ENCODE measurements at places on chromosomes 6 and 20. TPM values are rescaled to one million over a fixed set of nuclear protein-coding genes. Genes with fewer than 3 reads are reported as not detected.

The AGER gene
- 32.6 TPM for total RNA-seq

The MAS1 gene
- total RNA-seq: not detected

The SH3BGRL2 gene
- total RNA-seq: 2.0 TPM

The ALDH5A1 gene
- 20.4 TPM for total RNA-seq

The SYCP2 gene
- 2.5 TPM for total RNA-seq

The SAMD10 gene
- 37.4 TPM for total RNA-seq

- no peak for DNase-seq
- H3K36me3 ChIP-seq: no peaks in the 10 kb centered on the region
- peaks cover 35% of the 10 kb centered on the region for H3K4me1 ChIP-seq
Measured at GRCh38 chr20:63626424-63627128, at the start of gene GMEB2. TSS of gene GMEB2 (minus strand) at chr20:63627101. CDS start at chr20:63619397, 7,704 bp downstream.

DNA sequence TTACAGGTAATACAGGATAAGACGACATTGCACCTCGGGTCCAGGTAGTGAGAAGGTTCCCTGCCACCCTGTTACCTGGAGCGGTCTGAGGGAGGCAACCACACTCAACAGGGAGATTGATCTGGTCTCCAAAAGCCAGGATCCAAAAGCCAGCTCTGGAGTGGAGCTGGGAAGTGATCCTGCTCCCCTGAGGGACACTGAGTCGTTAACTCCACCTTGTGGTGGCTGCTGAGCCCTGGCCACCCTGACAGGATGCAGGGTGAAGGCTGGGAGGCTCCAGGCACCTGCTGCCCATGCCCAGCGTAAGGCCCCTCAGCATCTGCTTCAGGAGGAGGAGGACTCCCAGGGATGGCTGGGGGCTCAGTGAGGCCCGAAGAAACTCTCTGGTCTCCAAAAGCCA is 38.7 kb upstream of the SLC22A2 start:
- H3K27me3 ChIP-seq: no peaks in the 10 kb centered on the region
- no peak for DNase-seq
- no peaks in the 10 kb centered on the region for H3K36me3 ChIP-seq
- H3K27ac ChIP-seq: no peak overlapping the region

- H3K4me1 ChIP-seq: no peaks in the 10 kb centered on the region
- H3K27me3 ChIP-seq: no peaks in the 10 kb centered on the region
- no peak for DNase-seq
Measured at GRCh38 chr20:14337400-14338171, at the start of gene FLRT3. TSS of gene FLRT3 (minus strand) at chr20:14337612. CDS start at chr20:14327506, 10,106 bp downstream.

DNA sequence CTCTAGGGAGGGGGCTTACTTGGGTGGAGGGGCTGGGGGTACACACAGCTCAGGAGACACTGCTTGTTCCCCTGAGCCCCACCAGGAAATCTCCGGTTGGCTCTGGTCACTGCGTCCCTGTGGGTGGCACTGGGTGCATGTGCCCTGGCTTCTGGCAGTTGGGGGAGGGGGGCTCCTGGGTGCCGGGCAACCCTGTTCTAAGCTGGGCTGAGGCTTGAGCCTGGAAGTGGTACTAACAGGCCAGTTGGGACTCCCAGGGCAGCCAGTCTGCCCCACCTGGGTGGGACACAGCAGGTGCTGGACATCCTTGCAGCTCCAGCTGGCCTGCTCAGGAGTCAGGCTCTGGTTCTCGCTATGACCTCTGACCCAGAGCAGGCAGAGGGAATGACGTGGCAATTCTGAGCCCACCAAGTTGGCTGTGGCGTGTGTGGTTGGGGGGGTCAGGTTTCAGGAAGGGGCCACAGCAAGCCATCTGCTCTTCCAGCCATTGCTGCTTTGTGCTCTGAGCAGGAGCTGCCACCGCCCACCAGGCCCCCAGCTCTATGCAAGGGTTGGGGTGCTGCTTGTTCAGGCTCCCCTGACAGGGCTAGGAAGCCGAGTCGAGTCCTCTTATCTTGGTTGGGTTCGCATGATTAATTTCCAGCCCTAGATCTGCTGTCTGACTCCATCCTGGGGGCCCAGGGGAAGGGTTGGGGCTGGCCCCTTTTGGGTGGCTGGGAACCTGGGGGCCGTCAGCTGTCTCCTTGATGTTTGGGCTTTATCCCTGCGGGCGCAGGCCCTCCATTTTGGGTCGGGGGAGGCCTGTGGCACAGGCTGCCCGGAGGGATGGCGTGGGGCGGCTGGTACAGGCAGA is 590 bp downstream of the C20orf204 start:
- no peaks in the 10 kb centered on the region for H3K27me3 ChIP-seq
- H3K27ac ChIP-seq: no peak overlapping the region
- peaks cover 45% of the 10 kb centered on the region for H3K4me1 ChIP-seq
- H3K36me3 ChIP-seq: no peaks in the 10 kb centered on the region
- no peak overlapping the region for H3K4me3 ChIP-seq

DNA sequence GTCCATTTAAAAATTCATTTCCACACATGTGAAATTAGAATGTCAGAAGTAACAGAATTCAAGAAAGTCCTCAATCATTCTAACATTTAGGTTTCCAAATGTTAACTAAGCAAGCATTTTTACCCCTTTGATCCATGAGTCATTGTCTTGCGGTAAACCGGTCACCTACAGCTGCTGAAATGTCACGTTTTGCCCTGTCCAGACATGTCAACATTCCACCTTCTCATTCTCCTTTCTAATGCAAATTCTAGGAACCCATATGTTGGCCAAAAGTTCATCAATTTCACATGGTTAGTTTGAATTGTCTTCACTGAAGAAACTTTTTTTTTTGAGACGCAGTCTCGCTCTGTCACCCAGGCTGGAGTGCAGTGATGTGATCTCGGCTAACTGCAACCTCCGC is 117.2 kb downstream of the IPCEF1 start:
- no peaks in the 10 kb centered on the region for H3K27me3 ChIP-seq
- H3K27ac ChIP-seq: peak overlapping the region; percentile 2
- peaks cover 43% of the 10 kb centered on the region for H3K4me1 ChIP-seq
- H3K4me3 ChIP-seq: no peak overlapping the region
- no peaks in the 10 kb centered on the region for H3K36me3 ChIP-seq

GRCh38 chr6:145258122-145258521 is 477.2 kb downstream of the EPM2A start:
- DNase-seq: no peak
- H3K27ac ChIP-seq: no peak overlapping the region
- no peak overlapping the region for H3K4me3 ChIP-seq
- no peaks in the 10 kb centered on the region for H3K36me3 ChIP-seq
- no peaks in the 10 kb centered on the region for H3K27me3 ChIP-seq
- no peaks in the 10 kb centered on the region for H3K4me1 ChIP-seq

DNA sequence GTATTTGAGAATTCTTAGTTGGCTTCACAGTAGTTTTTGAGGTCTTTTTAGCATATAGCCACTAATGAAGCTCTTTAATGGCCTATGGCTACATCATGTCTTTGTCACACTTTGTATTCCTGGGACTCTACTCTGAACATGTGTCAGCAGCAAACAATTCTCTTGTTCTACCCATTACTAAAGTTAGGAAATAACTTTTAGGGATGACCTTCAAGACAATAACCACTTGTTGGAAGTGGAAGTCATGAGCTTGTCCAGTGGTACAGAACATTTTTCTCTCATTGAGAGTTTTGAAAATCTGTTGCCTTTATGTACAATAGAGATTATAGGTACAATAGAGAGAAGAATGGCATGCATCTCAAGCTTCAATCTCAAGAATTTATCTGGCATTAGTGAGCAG is 571.6 kb upstream of the JAG1 start:
- H3K36me3 ChIP-seq: no peaks in the 10 kb centered on the region
- no peaks in the 10 kb centered on the region for H3K27me3 ChIP-seq
- no peak overlapping the region for H3K4me3 ChIP-seq
- DNase-seq: no peak
- no peaks in the 10 kb centered on the region for H3K4me1 ChIP-seq

- no peaks in the 10 kb centered on the region for H3K27me3 ChIP-seq
- H3K36me3 ChIP-seq: no peaks in the 10 kb centered on the region
- H3K4me1 ChIP-seq: no peaks in the 10 kb centered on the region
- no peak overlapping the region for H3K4me3 ChIP-seq
Measured at GRCh38 chr6:35240838-35241801, 18.4 kb upstream of the ZNF76 start.

GRCh38 chr6:87181903-87182302 is 26.5 kb downstream of the ZNF292 start:
- H3K27ac ChIP-seq: no peak overlapping the region
- no peak for DNase-seq
- no peak overlapping the region for H3K4me3 ChIP-seq
- H3K36me3 ChIP-seq: peaks cover 9% of the 10 kb centered on the region
- peaks cover 9% of the 10 kb centered on the region for H3K4me1 ChIP-seq
- no peaks in the 10 kb centered on the region for H3K27me3 ChIP-seq

DNA sequence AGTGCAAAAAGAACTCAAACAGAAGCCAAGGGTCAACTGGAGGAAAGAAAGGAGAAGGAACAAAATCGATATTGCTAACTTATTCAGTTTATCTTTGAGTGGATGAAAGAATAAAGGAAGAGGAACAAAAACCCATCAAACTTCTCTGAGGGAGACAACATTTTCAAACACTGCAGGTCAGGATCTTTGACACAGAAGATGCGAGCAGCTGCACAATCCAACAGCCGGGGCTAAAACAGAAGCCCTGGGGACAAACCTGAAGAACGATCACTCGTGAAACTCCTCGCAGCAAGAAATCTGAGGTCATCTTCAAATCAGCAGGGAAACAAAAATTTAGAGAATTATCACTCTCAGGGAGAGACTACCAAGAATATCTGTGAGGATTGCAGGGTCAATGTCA is 14.2 kb downstream of the SLC23A2 start:
- DNase-seq: no peak
- no peaks in the 10 kb centered on the region for H3K27me3 ChIP-seq

GRCh38 chr6:11665604-11666326 is 112.8 kb downstream of the ADTRP start:
- H3K4me1 ChIP-seq: no peaks in the 10 kb centered on the region
- H3K4me3 ChIP-seq: no peak overlapping the region
- DNase-seq: no peak
- H3K36me3 ChIP-seq: no peaks in the 10 kb centered on the region

GRCh38 chr20:25989196-25989595 is 292.5 kb upstream of the ZNF337 start:
- no peak for DNase-seq
- H3K27ac ChIP-seq: no peak overlapping the region
- H3K27me3 ChIP-seq: no peaks in the 10 kb centered on the region
- H3K4me1 ChIP-seq: no peaks in the 10 kb centered on the region
- H3K4me3 ChIP-seq: no peak overlapping the region
- H3K36me3 ChIP-seq: no peaks in the 10 kb centered on the region

DNA sequence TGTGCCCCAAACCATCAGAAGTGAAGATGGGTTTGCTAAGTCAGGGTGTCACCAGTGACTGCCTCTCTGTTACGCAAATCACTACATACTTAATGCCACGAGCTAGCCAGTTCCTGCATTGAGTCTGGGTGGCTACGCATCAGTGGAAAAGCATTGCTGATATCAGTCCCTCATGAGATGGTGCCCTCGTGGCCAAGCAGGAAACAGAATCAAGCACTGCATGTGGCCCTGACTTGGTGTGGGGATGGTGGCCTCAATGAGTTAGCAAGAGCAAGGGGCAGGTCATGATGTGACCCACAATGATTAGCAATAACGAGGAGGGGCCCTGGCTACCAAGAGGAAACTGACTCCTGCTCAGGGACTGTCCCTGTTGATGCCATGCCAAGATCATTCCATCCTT is 51.6 kb upstream of the FNDC1 start:
- H3K4me1 ChIP-seq: no peaks in the 10 kb centered on the region
- no peak for DNase-seq
- no peaks in the 10 kb centered on the region for H3K36me3 ChIP-seq
- no peaks in the 10 kb centered on the region for H3K27me3 ChIP-seq
- H3K4me3 ChIP-seq: no peak overlapping the region

DNA sequence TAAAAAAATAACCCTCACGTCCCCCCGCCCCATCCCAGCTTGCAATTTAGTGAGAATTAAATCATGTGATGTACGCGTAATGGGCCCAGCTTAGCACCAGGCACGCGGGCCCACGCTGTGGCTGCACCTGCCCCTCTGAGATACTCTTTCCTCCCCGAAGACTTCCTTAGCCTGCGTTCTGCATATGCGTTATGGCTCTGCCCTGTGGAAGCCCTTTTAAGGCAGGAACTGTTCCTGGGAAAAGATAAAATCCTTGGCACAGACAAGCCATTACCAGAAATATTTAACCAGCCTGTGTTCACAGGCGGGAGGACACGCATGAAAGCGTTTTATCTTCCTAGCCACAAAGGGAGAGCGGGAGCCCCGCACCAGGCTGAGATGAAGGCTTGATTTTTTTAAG is 311.0 kb downstream of the LRFN2 start:
- no peaks in the 10 kb centered on the region for H3K27me3 ChIP-seq
- H3K36me3 ChIP-seq: no peaks in the 10 kb centered on the region
- DNase-seq: no peak
- H3K27ac ChIP-seq: no peak overlapping the region

GRCh38 chr6:168226902-168227318 is 92.7 kb downstream of the DACT2 start:
- no peaks in the 10 kb centered on the region for H3K36me3 ChIP-seq
- H3K27me3 ChIP-seq: no peaks in the 10 kb centered on the region
- no peak overlapping the region for H3K27ac ChIP-seq
- no peaks in the 10 kb centered on the region for H3K4me1 ChIP-seq

- no peak for DNase-seq
- H3K4me1 ChIP-seq: no peaks in the 10 kb centered on the region
- peaks cover 6% of the 10 kb centered on the region for H3K36me3 ChIP-seq
- no peaks in the 10 kb centered on the region for H3K27me3 ChIP-seq
Measured at GRCh38 chr20:3227936-3228749, 10.8 kb downstream of the SLC4A11 start.

DNA sequence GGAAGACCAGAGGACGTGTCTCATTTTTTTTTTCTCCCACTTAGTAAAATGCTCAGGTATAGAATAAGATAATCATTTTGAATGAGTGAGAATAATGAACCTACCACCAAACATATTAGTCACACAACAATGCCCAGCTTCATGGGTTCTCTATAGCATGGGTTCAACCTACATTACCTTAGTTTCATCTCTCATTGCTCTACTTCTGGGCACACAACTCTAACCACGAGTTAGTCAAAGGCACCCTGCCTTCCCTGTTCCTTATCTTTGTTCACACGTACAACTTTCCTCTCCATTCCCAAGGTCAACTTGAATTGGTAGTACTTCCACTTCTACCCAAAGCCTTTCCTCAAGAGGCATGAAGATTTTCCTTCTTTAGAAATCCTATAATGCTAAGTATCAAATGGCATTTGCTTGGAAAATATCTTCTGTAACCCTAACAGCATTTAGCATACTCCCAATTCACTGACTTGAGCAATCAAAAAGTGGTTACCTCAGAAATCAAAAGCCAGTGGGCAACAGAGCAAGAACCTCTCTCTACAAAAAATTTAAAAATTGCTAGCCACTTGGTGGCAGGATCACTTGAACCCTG is 20.9 kb downstream of the DEK start:
- no peak for DNase-seq
- no peak overlapping the region for H3K27ac ChIP-seq
- no peaks in the 10 kb centered on the region for H3K27me3 ChIP-seq

DNA sequence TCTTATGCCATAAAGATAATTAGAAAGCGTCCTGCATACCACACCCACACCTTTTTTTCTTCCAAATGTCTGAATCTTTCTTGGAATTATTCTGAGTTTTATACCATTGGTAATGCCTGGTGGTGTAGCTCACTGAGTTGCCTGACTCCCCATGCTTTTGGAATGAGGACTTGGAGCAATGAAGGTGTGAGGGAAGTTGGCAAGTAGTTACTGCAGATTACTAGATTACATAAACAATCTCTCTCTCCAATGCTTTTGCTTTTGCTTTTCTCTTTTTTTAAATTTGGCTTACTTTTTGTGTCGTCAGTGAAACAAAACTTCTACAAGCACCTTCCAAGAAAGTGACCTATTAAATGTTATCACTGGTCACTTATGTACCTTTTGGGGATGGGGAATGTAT is 406.1 kb upstream of the SOX4 start:
- H3K4me1 ChIP-seq: no peaks in the 10 kb centered on the region
- H3K27ac ChIP-seq: no peak overlapping the region
- no peaks in the 10 kb centered on the region for H3K36me3 ChIP-seq
- DNase-seq: no peak
- H3K27me3 ChIP-seq: no peaks in the 10 kb centered on the region

Data from naive thymus-derived CD4-positive, alpha-beta T cell (primary cell).